Neural crest cell (in vitro differentiated cells): ENCODE measurements at places on chromosomes 6 and 20. TPM values are rescaled to one million over a fixed set of nuclear protein-coding genes. Genes with fewer than 3 reads are reported as not detected.

NHLRC1 gene
- total RNA-seq: 0.72 and 0.93 TPM in 2 replicates

GRCh38 chr6:124873066-124873410, 89.2 kb upstream of the RNF217 start:
- no peak for DNase-seq
- H3K27me3 ChIP-seq: no peaks in the 10 kb centered on the region
- no peak overlapping the region for H3K4me3 ChIP-seq

- H3K36me3 ChIP-seq: no peaks in the 10 kb centered on the region
- no peaks in the 10 kb centered on the region for H3K27me3 ChIP-seq
- no peaks in the 10 kb centered on the region for H3K4me1 ChIP-seq
- H3K4me3 ChIP-seq: no peak overlapping the region
- no peak overlapping the region for H3K27ac ChIP-seq
These were observed 26.5 kb upstream of the GFOD1 start for GRCh38 chr6:13513626-13514502.

DNA sequence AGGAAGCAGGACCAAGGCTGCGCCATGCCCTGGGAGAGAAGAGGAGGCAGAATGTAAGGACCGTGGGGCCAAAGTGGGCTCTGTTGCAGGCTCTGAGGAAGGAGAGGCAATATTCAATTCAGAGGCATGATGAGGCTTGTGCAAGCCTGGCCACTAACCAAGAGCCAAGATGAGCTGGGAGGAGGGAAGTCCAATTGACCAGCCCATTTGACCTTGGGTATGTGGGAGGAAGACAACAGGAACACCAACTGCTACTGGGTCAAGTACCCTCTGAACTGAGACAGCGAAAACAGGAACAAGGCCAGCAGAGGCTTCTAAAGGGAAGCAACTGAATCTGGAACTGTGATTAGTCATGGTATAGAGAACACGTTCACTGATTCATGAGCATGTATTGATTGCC, 779.6 kb downstream of the MAFB start:
- no peak overlapping the region for H3K4me3 ChIP-seq
- peaks cover 7% of the 10 kb centered on the region for H3K27me3 ChIP-seq
- no peaks in the 10 kb centered on the region for H3K36me3 ChIP-seq
- H3K4me1 ChIP-seq: no peaks in the 10 kb centered on the region

GRCh38 chr6:167400482-167401138, 75.7 kb downstream of the TTLL2 start:
- no peak overlapping the region for H3K4me3 ChIP-seq
- no peak for DNase-seq
- H3K4me1 ChIP-seq: no peaks in the 10 kb centered on the region
- no peaks in the 10 kb centered on the region for H3K27me3 ChIP-seq

DEFB124 gene
- total RNA-seq: not detected in 2 replicates

GRCh38 chr6:112774319-112774718, 427.2 kb downstream of the RFPL4B start:
- H3K27me3 ChIP-seq: no peaks in the 10 kb centered on the region
- no peak overlapping the region for H3K27ac ChIP-seq
- H3K4me3 ChIP-seq: no peak overlapping the region
